ENCODE measurements at places on chromosomes 11 and 22.
A peak's percentile ranks its signal among the peaks of the same experiment; 100 is the strongest.

- no peak for DNase-seq
These were observed 21.6 kb upstream of the SPINDOC start for GRCh38 chr11:63791495-63792167.

- DNase-seq: no peak
These were observed 10.7 kb downstream of the DGCR8 start for GRCh38 chr22:20090730-20091240.

GRCh38 chr11:132256528-132257279, 886.3 kb downstream of the NTM start:
- DNase-seq: no peak

DNA sequence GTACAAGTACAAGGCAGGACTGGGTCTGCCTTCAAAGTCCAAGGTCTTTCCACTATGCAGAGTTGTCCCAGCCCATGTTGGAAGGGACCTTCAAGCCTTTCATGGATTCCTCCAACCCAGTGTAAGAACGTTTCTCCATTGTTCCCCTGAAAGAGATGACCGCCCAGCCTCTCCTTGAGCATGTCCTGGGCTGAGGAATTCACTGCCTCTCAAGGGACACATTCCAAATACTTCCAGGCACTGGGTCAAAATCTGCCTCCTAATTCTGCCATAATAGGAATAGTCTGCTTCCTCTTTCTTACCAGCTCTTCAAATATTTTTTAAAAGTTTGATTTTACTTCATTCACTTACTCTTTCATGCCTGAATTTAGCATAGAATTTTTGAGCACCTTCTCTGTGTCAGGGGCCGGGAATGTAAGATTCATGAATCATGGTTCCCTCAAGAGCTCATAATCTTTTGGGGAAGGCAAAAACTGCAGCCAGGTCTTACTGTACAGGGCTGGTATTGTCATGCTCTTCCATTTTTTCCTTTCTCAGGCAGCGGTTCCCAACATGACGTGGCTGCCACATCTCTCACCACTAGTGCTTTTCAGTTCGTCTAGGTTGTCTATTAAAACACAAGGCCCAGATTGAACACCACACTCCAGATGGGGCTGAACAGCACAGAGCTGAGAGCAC, 143.3 kb upstream of the TBCEL start:
- DNase-seq: no peak

DNA sequence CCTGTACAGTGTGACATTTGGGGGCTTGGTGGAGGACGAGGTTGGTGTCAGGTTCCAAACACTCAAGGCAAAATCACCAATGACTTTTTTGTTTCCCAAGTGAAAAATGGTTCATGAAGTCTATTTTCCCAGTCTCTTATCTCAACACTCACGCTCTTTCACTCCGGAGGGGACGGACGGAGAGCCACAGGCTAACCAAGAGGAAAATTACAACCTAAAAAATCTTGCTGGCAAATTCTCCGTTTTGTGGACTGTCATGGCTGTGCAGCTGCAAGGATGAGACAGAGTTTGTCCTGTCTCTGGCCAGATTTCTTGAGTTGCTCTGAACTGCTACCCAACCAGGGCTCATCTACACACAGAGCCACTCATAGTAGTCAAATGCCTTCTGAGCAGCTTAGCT, 101.2 kb downstream of the ABTB2 start:
- DNase-seq: no peak

DNA sequence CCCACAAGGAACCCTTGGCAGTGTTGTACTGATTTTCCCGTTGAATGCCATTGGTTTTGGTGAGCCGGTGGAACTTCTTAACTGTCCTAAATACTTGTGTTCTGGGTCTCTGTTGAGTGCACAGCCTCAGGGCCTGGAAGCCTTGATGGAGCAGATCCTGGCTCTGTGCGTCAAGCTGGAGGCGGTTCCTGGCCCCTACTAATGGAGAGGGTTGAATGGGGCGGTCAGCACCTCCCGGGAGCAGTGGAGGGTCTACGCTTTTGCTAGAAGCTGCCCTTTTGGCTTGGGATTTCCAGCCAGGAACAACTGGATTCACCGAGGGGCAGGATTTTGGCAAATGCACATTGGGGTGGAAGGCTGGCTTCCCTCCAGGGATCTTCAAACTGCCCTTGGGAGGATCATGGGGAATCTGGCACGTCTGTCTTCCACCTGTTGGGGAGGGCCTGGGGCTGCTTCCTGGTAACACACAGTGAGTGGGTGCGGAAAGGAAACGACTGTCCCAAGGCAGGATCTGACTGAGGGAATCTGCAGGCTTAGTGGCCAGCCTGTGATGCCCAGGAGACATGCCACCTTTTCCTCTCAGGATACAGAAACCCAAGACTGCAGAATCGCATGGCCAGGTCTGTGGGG, 6.9 kb upstream of the OSBPL5 start:
- no peak for DNase-seq

GRCh38 chr11:76025068-76025467, 181.2 kb downstream of the WNT11 start:
- peak; percentile 95 for DNase-seq

DNA sequence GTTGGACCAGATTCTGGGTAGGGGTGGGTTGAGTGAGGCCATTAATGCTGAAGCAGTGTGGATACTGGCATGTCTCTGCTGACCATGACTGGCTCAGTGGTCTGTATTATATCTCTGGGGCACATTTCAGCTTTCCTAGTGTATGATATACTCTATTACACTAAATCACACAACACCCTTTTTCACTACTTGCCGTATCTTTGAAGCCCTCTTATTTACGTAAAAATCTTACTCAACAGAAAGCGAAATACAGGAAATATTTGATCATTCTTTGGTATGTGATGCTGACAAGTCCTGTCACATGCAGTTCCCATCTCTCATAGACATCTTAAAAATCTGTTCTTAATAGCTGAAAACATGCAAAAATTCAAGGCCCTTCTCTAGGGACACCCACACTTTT, 40.3 kb downstream of the OR5B17 start:
- peak; percentile 80 for DNase-seq

DNA sequence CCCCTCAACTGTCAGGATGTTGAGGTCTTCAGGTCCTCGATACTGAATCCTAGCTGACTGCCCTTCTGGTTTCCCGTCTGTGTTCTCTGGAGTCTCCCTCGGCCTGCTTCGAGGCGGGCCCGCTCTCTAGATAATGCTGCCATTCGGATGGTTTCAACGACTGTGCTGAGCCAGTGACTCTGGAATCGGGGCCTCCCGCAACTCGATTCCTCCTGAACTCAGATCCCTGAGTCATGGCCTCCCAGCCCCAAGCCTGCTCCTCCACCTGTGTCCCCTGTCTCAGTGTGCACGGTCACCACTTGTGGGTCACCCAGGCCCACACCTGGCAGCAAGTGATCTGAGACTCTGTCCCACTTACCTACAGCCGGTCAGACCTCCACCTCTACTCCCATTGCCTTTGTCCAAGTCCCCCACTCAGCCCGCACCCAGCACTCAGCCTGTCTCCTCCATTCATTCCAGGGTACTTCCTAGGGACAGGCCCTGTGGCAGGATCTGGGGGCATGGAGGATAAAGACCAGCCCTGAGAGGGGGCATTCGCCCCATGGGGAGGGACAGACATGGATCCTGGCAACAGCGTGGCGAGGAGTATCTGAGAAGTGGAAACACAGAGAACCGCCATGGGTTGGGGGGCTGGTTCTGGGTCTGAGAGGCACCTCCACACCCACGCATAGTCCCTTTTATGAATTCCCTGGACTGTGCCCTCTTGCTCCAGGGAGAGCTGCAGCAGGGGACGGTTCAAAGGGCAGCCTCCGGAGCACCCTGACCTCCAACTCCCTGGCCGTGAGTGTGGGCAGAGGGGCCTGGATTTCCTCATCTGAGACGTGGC, 14.3 kb downstream of the MPST start:
- DNase-seq: no peak

- DNase-seq: peak; percentile 63
These were observed 2.8 kb downstream of the PARVB start for GRCh38 chr22:44026630-44027511.

DNA sequence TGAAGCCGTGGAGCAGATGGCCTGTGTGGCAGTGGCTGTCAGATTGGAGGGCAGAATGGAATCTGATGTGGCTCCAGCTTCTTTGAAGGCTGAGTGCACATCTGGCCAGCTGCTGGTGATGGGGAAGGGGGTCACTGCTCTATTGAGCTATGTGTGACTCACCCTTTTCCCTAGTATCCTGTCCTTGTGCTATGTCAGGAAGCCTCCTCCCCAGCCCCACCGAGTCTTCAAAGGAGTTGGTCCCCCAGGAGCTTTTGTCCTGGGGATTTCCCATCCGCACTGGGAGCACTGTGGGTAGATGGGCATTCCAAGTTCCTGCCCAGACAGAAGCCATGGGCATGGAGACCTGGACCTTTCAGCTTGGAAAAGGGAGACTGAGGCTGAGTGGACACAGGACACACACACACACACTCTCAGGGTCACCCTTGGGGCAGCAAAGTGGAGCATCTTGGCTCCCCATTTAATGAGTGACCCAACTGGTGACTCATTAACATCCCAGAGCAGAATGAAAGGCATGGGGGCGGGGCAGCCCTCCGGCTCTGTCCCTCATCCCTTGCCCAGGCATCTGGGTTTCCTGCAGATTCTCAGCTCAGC, 3.3 kb downstream of the SERPINH1 start:
- DNase-seq: peak; percentile 78

- no peak for DNase-seq
These were observed 2.1 kb downstream of the TOLLIP start for GRCh38 chr11:1307163-1307870.

DNA sequence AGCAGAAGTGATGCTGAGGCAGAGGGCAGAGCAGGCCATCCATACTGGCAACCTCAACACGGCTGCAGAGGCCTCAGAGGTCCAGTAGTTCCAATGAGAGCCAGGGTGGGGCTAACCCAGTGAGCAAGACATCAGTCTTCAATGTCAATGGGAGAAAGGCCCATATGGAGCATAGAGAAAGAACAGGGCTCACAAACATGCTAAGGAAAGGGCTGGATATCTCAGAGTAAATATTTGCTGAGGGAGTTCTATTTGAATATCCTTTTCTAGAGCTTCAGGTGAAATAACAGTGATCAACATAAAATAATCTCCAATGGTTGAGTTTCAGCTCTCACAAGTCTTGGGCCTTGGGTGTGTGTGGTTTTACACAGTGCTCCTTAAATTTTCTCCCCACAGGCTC, 50.8 kb upstream of the CCDC90B start:
- DNase-seq: no peak

DNA sequence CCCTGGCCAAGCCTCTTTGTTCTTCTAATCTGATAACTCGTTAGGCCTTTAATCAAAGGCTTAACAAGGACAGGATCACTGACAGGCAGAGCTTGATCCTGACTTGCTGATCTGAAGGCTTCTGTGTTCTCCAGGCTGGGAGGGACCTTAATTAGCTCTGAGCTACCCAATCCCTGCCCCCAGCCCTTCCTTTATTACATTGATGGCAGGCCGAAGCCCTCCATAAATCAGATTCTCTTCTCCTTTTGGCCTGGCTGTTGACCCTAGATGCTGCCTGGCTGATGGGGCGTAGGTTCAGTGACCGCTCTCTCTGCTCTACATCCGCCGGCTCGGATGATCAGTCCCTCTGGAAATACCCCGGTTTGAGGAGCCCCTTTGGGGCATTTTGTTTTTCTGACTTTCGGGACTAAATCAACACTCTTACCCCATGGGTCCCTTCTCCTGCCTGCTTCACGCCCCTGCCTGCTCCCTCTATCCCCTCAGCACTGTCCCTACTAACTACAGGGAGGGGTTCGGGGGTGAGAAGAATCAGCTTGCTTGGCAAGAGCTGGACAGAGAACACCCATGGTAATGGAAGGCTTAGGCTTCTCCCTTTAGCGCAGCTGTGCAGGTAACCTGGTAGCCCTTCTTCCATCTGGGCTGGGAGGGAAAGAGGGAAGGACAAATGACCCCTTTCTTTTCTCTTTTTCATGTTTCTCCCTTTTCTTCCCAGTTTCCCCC, 10.0 kb upstream of the RRM1 start:
- DNase-seq: no peak
